Activated T-helper 1 cell treated with anti-CD3 and anti-CD28 coated beads, Interleukin-2, amount 50 U/mL, for 16 hours (primary cell): ENCODE measurements at places on chromosomes 6 and 20.

GRCh38 chr20:20872428-20872827, 160.0 kb upstream of the RALGAPA2 start:
- no peak for DNase-seq

DNA sequence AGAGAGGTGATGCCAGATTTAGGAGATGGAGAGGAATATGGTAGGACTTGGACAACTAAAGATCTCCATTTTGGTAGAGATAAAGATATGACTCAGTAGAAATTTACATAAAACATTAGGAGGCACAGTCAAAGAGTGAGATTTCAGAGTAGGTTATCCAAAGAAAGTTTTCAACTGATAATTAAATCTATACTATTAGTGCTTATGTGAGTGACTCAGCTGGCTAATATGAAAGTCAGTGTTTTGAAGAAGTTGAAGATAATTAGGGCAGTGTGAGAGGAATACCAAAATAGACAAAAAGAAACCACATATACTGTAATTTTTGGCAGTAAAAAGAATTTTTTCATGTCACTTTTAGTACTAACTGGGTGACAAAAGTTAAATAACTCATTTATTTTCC, 712.8 kb upstream of the HS3ST5 start:
- DNase-seq = no peak

DNA sequence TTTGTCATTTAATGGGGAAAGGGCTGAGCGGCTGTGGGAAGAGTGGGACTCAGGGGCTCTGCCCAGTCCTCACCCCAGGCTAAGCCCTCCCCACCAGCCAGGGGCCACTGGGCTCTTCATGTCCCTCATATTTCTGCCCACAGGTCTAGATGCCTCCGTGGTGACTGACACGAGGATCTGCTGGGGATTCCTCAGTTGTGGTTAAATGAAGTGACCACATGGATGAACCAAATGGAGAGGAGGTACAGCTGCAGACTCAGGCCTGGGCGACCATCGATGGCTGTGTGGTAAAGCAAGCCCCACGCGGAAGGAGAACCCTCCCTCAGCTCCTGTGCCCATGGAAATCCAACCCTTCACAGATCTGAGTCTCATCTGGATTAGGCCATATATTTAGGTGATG, 29.4 kb downstream of the RAET1L start:
- DNase-seq = no peak

DNA sequence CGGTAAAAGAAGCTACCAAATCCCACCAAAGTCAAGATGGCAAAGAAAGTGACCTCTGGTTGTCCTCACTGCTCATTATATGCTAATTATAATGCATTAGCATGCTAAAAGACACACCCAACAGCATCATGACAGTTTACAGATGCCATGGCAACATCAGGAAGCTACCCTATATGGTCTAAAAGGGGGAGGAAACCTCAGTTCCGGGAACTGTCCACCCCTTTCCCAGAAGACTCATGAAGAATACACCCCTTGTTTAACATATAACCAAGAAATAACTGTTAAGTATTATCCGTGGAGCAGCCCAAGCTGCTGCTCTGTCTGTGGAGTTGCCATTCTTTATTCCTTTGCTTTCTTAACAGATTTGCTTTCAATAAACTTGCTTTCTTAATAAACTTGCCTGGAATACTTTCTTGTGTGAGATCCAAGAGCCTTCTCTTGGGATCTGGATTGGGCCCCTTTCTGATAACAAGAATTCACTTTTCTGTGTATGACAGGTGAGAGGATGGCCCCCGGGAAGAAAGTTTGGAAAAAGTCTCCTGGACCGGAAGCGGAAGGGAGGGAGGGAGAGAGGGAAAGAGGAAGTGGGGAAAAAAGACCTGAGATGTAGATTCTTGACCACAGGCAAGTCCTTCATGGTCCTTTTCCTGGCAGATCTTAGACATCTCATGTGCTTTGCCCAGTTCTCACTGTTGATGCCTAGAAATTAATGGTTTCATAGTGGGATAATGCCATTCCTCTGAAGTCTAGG, 146.7 kb upstream of the ID4 start:
- DNase-seq = no peak

GRCh38 chr20:60410618-60411264, 452.5 kb downstream of the CDH26 start:
- no peak for DNase-seq

GRCh38 chr20:63032861-63033793, 26.4 kb upstream of the BHLHE23 start:
- DNase-seq = no peak

GRCh38 chr6:109493865-109494264, 10.8 kb upstream of the ZBTB24 start:
- DNase-seq = no peak

DNA sequence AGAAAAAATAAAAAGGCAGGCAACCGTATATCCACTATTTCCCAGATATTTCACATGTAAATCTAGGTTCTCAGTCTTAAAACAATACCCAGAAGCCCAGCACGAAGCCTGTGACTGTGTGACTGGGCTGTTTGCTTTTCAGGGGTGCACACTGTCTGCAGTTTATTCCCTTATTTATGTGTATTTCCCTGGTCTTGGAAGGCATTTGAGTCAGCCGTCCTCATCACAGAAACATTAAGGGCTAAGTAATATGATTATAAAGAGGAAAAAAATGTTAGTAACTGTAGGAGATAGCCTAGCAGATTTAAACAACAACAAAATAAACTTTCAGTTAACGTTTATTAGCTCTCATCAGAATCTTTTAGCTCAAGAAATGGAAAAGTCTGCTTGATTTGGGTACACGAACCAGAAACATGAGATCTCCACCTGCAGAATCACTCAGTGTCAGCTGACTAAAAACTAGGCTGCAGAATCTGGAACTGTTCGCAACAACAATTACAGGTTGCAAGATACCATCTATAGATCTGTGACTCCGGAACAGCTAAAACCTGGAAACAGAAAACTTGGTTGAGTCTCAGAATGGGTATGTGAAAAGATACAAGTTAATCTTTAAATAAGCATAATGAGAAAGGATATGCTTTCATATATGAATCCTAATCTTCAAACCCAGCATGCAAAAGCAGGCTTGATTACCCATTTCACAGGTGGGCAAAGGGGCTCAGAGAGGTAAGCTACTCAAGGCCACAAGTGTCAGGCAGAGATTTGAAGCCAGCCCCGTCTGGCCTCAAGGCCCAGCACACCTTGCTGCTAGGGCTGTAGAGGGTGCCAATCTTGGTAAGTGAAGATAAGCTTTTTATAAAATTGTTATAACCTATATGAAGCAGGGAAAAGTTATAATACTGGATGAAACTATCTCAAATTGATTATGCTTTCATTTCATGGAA, 21.1 kb downstream of the GCLC start:
- DNase-seq = no peak

- DNase-seq = no peak
These were observed 361.0 kb downstream of the TAF4 start for GRCh38 chr20:61704661-61705060.

GRCh38 chr20:53866794-53867740, 203.3 kb downstream of the BCAS1 start:
- no peak for DNase-seq

- DNase-seq = no peak
These were observed 2.7 kb upstream of the TRERF1 start for GRCh38 chr6:42454428-42454791.

DNA sequence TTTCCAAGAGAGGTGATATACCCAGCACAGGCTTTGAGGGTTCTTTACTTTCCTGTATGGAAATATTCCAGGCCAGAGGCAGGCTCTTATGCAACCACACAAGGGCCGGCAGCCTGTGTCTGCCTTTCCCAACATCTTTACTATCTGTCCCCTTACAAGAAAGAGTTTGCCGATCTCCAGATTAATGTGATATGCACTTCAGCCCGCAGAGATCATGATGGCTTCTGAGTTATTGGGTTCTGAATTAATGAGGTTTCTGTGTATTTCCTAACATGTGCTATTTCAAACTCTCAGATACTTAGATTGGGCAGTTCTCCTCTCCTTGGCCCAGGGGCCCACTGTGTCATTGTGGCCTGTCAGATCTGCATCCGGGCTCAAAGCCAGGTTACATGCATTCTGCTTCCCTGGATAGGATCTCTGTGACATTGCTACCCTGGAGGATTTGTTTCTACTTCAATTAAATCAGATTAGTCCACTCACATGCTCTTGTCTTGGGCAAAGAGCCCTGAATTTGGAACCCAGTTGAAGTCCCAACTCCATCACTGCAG, 56.6 kb downstream of the TGM2 start:
- DNase-seq = no peak

DNA sequence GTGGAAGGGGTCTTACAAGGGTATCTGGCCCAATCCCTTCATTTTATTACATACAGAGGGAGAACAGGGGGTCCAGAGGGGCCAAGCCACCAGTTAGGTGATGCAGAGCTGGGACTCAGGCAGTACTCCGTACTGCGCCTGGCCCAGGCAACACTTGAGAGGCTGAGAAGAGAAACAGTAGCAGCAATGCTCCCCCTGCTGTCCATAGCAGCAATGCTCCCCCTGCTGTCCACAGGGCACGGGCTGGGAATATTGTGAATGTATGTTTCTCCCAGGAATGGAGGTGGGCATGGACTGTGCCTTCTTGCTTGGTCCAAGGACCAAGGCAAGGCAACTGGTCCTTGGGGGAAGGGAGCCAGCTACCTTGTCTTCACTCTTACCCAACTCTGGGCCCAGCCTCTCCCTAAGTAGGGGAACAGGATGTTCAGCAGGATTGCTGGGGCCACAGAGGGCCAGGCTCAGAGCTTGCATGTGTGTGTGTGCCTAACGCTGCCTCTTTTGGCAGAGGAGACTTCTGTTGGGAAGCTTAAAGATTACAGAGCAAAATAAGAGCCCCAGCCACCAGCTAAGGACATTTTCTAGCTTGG, 14.8 kb upstream of the FAM83C start:
- no peak for DNase-seq

- DNase-seq = no peak
These were observed 20.4 kb upstream of the MCUR1 start for GRCh38 chr6:13834790-13835189.

GRCh38 chr6:130796313-130796905, 30.8 kb upstream of the SMLR1 start:
- no peak for DNase-seq

- DNase-seq = no peak
These were observed 31.0 kb upstream of the OSTM1 start for GRCh38 chr6:108105571-108105970.

- peak; percentile 52 for DNase-seq
These were observed 117.2 kb upstream of the BACH2 start for GRCh38 chr6:90413867-90414266.

DNA sequence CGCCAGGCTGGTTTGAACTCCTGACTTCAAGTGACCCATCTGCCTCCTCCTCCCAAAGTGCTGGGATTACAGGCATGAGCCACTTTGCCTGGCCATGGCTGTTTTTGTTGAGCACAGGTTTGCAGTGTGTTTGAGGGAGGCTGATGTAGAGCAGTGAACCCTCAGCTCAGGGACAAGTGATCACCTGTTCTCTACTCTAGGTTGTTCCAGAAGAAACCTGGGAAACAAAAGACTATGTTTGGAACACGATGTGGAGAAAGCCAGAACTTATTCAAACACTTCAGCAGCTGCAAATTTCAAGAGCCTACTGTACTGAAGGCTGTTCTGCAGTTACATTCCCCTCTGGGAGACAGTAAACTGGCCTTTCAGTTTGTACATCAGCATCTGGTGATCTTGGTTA, 4.7 kb downstream of the TULP1 start:
- no peak for DNase-seq

DNA sequence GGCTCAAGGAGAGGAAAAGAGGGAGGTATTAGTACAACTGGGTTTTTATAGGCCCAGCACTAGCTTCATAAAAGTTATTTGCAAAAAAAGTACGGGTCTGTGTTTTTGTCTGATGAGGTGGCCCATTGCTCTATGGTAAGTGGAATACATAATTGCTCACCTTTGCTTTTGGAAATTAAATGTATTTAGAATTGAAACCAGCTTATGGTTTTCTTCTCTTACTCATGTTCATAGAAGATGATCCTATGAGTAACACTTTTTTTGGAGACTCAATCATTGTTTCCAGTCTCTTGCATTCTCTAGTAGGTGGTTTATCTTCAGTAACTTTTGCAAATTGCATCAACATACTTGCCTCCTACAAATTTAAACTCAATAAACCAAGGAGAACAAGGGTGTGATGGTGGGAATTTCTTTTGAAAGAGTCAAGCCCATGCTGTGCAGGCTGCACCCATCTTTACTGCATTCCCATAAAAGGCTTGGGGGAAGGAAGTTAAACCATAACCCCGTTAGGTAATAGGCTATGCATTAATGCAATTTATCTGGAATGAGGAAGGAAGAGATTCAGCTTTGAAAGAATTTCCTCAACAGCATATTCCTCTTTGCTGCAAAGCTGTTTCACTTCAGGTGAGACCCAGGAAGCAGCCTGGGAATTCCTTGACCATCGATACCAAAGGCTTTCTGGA, 48.5 kb upstream of the EDN1 start:
- DNase-seq = no peak

GRCh38 chr20:33753143-33753542, 21.3 kb downstream of the ZNF341 start:
- no peak for DNase-seq

- no peak for DNase-seq
These were observed 94.0 kb downstream of the ZMYND8 start for GRCh38 chr20:47262365-47263013.

DNA sequence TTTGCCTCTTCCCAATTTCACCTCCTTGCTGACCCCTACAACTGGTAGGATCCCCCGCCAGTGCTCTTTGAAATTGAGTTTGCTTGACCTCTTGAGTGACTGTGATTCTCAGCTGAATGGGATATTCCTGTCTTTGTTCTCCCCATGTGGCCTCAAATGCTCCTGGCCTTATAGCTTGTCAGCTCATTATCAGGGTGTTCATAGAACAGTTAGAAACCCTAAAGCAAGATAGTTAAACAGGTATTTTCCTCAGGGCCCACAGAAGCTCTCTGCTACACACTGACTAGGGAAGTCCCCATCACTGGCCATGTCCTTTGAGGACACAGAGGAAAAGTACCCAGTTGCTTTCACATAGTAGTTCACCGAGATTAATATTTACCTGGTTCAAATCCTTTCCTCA, 211.5 kb upstream of the DTNBP1 start:
- no peak for DNase-seq

DNA sequence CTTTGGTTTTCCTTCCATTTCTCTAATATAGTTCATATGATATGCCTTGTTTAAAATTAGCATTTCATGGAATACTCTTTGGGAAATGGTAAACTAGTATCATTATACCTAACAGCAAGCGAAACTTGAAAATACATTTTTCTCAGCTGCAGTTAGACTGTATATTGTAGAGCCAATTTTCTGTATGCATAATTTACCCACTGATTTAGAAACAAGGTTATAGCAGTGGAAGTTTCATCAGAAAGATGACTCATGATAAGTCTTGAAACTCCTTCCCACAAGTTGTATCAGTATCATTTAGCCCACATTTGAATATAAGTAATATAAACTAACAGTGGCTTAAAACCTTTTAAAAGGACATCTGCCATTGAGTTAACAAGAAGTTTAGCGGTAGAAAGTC, 164.8 kb upstream of the BMP5 start:
- DNase-seq = no peak

DNA sequence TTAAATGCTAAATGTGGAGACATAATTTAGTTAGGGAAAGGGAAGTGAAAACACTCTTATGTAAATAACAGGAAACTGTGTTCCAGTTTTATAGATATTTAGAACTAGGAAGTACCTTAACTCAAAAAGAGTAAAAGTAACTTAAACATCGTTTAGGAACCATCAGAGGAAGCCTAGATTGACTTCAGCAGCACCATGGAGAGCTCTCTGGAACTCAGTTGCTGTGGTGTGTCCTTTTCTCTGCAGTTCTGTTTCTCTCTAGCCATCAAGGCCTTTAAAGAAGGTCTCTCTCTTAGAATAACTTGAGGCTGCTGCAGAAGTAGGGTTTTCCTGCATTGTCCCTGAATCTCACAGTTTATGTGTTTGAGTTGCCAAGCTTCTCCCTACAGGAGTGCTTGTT, 26.9 kb downstream of the CLVS2 start:
- DNase-seq = no peak
